Stimulated activated CD4-positive, alpha-beta T cell treated with anti-CD3 and anti-CD28 coated beads, Interleukin-4, amount 100 ng/mL, for 1 hour (primary cell): ENCODE measurements at places on chromosomes 3 and 15.

GRCh38 chr3:17227472-17227871 is 342.7 kb downstream of the PLCL2 start:
- DNase-seq: no peak

DNA sequence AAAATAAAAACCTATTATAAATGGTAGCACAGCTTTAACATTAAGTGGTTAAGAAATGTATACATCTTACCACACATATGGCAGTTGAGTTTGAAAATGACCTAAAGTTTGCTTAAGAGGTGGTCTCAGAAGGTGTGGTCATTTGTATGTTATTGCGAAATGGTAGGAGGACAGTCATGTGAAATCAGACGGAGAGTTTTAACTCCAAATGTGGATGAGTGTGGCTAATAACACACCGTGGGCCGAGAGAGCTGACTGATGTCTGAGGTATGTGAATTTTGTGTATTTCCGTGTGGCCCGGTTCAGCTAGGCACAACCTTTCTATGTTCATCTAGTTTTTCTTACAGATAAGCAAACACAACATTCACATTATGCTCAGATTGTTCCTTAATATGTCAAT is 71.9 kb downstream of the ARNT2 start:
- no peak for DNase-seq

DNA sequence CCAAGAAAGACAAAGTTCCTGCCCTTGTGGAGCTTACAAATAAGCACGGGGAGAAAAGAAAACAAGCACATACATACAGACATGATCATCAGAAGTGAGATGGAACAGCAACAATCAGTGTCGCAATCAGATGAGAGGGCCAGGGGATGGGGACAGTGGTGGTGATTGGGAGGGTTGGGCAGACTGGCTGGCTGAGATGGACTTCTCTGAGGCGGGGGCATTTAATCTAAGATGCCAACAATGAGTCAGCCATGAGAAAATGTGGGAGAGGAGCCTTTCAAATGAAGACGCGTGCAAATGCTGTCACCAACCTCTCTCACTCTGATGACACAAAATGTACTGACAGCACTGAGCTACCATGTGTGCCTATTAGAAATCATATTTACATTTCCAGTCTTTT is 81.4 kb downstream of the NCEH1 start:
- DNase-seq: no peak

GRCh38 chr15:40754574-40754882 is 526 bp downstream of the RMDN3 start:
- peak; percentile 14 for DNase-seq

DNA sequence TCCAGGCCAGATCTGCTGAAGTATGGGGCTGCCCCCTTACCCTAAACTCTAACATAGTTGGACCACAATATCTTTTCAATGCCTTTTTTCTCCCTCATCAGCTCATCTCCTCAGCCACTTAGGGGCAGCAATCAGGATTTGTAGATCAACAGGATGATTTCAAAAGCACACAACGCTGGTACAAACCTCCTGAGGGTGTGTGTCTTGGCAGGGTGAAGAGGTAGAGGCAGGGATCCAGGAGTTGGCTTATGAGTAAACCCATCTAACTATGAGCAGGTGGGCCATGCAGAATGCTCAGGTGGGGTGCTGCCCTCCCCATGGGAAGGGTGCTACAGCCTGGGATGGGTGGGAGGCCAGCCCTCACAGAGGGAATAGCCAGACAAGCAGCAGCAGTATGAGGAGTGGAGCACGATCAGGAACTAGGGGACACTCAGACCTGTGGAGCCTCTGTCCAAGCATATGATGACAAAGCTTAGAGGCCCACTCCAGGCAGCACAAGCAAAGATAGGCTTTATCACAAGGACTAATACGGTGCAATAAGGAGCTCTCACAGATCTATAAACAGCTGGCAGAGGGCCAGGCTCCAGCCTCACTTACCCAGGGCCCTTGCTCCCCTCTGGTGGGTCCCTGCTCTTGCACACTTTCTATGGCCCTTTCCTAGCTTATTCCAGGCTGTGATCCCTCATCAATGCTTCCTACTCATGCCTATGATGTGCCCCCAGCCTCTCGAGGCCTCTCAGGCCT is 32.2 kb downstream of the IL20RB start:
- no peak for DNase-seq
